Muscle of back (tissue), 13 donors: ENCODE measurements at places on chromosomes 1 and 21.

DNA sequence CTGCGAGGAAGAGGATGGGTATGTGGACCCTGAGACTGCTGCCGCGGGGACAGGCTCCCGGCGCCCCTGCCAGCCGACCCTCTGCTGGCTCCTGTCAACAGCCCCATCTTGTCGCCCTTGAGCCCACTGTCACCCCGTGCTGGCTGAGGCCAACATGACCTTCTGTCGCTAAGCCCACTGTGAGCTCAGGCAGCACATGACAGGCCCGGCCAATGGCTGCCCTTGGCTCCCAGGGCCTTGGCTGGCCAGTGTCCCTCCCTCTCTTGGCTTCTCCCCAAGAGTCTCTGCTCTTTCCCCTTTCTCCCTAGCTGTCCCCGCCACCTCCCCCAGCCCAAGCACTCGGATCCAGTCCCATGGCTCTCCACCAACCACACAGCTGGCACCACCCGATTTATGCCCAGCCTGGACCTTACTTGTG lies 3.5 kb downstream of the PEX10 start:
- no peak for DNase-seq

DNA sequence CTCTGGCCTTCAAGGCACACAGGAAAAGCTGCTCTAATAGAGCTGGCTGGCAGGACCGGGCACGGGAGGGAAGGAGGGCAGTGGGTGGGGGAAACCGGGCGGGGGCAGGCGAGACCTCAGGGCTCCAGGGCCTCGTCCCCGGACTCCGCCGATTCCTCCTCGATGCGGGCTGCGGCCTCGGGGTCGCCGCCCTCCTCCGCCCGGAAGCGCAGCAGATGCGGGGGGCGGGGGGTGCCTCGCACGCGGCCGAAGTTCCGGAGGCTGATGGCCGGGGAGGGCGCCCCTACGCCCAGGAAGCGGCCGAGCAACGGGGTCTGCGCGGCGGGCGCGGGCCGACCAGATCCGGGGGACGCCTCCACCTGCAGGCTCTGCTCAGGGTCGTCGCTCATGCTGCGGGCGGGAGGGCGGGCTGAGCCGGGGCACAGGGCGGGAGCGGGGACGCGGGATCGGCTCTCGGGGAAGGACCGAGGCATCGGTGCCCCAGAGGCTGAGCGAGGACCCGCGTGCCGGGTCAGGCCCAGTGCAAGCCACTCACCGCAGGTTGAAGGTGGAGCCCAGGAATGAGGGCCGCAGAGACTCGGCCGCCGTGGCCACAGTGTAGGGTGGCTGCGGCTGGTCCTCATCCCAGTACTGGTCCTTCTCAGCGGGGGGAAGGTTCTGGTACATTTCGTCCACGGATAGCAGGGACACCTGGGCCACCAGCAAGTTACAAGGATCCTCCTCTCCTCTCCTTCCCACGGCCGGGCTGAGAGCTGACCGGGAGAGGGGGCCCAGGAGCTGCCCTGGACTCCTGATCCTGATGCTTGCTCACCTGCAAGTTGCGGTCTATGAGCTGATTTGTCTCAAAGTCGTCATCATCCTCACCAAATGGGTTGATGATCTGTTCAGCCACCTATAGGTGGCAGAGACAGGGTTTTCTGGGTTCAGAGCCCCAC lies 3.6 kb downstream of the BEST4 start:
- DNase-seq = peak; percentile 79

DNA sequence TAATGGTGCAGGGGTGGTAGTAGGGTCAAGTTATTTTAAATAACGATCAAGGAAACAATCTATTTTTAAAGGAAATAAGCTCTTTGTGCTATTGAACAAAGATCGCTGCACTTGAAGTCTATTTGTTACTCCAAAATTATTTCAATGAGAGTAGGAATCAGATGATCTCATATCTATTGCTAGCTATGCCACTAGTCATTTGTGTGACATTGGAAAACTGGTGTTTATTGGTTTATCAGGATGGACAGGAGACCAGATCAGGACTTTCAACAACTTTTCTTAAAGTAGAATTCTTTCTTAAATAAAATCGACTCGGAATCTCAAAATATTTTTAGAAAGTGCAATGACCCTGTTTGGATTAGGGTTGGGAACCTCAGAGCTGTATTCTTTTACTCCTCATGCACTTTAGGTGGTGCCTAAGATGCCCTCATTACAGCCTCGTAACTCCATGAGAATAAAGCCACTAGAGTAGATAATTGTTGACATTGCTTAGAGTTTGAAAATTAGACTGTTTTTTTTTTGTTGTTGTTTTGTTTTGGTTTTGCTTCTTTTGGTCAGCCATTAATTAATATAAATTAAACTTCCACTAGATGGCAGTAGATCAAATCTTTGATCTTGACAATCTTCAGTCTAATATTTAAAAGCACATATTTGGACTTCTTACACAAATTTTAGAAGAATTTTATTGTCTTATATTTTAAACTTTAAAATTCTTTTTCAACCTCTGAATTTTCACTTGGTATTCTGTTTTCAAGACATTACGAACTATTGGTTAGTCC lies 352.4 kb downstream of the USP25 start:
- peak; percentile 49 for DNase-seq

DNA sequence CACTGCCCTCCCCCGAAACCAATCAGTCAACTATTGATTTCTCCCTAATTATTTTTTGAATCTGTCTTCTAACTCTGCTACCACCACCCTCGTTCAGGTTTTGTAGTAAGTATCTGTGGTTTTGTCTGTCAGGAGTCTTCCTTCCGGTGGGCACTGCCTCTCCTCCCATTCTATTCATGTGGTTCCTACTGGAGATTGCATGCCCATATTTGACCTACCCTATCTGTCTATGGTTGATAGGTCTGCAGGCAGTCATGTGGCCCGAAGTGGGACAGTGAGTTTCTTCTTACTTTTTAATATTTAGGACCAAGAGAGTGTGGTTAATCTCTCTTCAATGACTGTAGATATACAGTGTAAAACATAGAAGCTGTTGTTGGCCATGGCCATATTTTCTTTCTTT lies 17.8 kb upstream of the MAST2 start:
- no peak for DNase-seq

- DNase-seq = no peak
These were observed 608.5 kb upstream of the USP24 start for GRCh38 chr1:55823541-55824250.

DNA sequence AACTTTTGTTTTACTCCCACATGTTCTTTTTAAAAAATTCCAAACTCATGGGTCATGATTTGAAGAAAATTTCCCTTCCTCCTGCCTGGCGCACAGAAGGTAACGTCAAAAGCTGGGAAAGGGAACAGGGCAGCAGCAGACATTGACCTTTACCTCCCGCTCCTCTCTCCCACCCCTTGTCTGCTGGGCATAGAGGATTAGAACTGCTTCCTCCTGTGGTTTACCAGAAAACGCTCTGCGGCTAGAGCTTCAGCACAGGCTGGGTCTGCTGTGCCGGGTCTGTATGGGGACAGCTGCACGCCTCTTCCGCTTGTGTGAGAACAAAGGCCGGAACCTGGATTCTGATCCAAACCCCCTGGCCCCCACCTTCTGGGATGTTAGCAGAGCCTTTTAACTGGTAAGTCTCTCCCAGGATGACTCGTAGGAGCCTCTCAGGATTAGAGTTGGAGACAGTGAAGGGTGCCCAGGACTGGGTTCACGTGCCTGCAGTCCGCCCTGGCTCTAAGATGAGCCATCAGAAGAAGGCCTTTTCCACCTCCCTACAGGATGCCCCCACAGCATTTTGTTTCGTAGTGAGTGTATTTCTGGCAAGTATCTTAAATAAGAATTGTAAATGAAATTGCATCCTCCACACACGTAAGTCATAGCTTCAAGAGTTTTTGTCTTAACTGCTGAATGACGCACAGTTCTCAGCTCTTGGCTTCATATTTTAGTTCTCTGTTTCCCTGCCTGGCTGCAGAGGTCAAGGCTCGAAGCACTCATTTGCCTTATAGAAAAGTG lies 5.2 kb downstream of the H6PD start:
- no peak for DNase-seq

DNA sequence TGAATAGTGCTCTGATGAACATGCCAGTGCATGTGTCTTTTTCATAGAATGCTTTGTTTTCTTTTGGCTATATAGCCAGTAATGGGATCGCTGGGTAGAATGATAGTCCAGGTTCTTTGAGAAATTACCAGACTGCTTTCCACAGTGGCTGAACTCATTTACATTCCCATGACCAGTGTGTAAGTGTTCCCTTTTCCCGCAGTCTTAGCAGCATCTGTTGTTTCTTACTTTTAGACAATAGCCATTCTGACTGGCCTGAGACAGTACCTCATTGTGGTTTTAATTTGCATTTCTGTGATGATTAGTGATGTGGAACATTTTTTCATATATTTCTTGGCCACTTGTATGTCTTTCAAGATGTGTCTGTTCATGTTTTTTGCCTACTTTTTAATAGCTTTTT lies 784.5 kb downstream of the USP25 start:
- DNase-seq = no peak

DNA sequence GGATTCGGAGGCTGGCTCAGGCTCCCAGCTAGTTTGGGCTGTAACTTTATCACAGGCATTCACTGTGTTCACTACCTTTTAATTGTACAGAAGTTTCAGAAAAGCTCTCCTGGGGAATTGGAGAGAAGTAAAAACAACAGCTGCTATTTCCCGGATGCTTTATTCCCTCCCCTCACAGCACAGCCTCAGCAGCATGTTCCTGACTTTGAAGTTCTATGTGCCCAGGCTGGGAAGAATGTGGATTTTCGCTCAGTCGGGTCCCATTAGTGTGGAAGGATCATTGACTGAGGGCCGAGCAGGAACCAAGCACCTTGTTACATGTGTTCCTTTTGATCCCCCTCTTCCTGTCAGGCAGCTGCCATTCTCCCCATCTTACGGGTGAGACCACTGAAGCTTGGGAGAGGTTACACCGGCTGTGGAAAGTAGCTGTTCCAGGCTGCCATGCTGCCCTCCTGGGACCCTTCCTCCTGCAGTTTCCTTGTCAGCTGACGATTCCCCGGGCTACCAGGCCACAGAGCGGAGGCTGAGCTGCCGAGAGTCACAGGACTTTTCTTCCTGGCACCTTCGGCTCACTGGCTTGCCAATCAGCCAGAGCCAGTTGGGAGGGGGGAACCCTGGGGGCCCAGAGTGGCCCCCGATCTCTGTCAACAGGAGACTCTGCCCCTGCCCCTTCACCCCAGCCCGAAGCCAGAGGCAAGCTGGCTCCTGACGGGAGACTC lies 223.1 kb upstream of the TMEM51 start:
- DNase-seq = no peak

DNA sequence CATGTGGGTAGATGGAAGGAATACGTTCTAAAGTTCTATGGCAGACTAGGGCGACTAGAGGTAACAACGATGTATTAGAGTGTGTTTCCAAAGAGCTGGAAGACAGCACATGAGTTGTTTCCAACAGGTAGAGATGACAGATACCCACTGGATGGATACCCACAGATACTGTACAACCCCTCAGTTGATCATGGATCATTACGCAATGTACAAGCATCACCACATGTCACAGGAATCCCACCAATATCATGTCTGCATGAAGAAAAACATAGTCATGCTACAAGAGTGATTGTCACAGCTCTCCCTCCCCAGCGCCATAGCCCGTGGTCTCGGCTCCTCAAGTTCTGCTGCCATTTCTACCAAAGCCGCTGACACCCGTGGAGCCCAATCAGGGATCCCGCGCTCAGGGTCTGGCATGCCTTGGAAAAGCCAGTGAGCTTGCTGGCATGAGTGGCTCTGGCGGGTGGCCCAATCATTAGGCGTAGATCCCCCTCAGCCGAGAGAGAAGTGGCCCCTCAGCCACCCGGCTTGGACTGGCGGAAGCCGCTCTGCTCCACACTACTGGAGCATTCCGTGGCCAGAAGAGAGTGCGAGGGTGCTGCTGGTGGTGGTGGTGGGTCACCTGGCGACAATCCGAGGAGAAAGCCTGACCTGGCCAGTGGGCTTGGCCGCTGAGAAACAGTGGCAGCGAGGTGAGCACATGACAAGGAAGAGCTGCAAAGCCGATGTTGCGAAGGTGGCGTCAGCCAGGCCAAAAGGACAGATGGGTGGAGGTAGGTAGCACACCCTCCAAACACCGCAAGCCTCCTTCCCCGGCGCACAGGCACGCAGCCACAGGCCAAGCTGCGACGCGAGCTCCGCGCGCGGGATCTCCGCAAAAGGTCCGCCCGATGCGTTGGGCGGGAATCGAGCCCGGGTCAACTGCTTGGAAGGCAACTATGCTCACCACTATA lies 65.7 kb upstream of the FCGR2A start:
- no peak for DNase-seq

- DNase-seq = no peak
These were observed 17.3 kb downstream of the PDC start for GRCh38 chr1:186443638-186444037.

DNA sequence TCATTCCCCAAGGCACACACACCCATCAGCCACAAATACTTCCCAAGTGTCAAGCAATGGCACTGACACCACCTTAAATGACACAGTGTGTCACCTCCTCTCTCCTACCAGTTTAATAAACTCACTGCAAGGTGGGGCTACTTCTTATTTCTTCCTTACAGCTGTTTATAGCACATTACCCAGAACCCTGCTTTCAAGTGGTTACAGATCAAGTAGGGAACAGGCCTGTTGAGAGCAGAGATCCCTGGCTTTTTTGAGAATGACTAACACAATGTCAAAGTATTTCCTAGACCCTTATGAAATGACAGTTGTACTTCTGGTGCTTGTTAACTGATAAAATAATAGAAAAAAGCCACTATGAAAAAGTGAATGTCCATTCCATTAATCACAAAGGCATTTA lies 19.8 kb downstream of the ZBTB17 start:
- no peak for DNase-seq

DNA sequence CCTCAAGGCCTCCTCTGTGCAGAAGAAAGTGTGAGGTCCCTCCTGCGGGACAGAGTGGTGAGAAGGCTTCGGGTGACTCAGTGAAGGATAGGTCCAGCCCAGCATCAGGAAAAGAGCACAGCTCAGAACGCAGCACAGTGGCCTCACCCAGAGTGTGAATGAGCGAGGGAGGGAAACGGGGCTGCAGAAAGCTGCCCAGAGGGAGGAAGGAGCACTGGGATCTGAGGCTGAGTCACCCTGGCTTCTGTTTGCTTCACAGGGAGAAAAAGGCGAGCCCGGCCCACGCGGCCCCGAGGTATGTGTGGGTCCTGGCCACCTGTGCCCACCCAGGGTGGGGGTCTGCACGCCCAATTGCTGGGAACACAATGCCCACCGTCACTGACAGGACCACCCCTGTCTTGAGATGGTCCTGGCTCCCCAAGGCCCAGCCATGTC lies 24.3 kb downstream of the COL6A2 start:
- DNase-seq = no peak
